ENCODE measurements at places on chromosomes 13 and 19.

DNA sequence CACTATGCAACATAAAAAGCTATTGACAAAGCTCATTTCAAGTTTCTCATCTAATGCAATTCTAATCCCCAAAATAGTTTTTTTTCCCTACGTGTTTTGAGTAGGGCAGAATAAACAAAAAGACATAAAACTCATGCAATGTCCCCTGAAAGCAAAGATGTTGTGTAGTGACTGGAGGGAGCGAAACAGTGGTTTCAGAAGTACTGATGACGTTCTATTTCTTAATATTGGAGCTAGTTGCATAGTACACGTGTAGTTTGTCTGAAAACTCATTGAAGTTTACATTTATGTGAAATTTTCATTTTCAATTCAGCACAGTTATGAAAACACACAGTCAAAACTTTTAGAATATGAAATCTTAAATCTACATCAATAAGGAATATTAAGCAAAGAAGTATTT is 31.6 kb downstream of the USP12 start:
- no peak for DNase-seq

DNA sequence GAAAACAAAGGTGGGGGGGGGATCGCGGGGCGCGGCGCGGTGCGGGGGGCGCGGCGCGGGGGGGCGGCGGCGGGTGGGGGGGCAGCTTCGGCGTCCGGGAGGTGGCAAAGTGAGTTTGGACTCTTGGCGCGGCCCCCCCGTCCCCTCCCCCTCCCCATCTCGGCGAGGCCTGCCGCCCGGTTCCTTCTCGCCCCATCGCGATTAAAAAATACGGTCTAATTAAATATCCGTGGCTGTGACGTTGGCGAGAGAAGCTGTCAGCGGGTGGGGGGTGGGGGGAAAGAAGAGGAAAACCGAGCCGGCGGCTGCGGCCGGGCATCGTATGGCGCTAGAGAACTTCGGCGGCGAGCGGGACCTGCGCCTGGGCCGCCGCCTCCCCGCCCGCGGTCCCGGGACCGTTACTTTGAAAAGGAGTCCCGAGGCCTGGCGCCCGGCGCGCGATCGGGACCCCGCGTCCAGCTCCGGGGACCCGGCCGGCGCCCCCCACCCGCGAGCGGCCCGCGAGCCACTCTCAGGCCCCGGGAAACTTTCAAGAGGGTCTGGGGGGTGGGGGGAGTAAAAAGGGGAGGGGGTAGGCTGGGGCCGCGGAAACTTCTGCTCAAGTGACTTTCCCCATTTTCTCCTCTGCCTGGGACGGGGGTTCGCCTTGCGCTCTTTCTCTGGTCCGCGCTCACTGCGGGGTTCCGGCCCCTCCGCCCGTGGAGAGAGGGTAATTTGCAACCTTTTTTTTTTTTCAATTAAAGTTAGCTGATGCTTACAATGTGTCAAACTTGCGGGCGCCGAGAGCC is 146.3 kb upstream of the ZNF536 start:
- DNase-seq = no peak

DNA sequence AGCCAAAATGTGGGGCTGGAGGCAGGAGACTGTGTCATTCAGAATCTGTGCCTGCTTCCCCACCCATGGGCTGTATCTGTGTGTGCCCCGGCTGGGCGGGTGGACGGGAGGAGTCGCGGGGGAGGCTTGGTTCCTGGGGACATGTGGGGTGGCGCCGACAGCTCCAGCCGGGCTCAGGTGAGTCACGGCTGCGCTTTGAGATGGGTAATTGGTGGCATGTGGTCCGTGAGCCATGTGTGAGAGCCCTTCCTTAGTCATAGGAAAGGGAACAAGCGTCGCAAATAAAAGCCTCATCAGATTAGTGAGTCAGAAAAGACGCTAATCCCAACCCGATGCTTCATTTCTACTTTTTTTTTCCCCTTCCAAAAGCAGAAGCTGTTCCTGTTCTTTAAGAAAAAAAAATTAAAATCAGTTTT is 118.6 kb upstream of the ZNF536 start:
- no peak for DNase-seq

- DNase-seq = no peak
Measured at GRCh38 chr13:35760735-35761281, 284.3 kb upstream of the MAB21L1 start.

GRCh38 chr19:31205887-31206518 is 143.2 kb downstream of the TSHZ3 start:
- DNase-seq = no peak

DNA sequence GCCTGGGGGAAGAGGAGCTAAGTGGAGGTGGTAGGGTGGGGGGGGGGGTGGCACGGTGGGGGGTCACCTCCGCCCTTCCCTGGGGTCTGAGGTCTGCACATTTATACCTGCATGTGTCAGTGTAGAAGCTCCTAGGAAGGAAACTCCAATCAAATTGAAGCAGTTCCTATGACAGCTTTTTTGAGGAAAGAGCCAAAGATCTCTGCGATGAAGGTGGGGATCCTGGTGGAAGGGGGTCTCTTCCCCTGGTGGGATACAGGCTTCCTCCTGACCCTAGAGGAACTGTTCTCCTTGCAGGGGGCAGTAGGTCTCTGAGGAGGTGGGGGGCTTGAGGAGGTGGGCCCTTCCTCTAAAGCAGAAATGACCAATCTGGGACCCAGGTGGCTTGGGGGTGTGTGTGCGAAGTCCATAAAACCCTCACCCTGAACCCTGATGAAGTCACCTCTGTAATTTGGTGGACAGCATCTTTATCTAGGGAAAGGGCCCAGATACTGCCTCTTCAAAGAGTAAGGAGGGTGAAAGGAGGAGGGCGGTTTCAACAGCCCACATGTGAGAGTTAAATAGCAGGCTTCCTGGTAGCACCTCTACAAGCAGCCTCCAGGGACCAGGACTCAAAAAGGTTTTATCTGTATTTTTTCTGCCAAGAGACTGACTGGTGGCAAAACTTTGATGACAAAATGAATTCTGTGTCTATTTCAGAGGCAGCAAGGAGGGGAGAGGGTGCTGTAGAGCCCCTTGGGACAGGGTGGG is 12.9 kb downstream of the RANBP3 start:
- DNase-seq = no peak
